ENCODE measurements at places on chromosomes 3 and 15. TPM values are rescaled to one million over a fixed set of nuclear protein-coding genes. Genes with fewer than 3 reads are reported as not detected.

Gene TMC3
- total RNA-seq = not detected

Gene ATP8B4
- 1.1 TPM for total RNA-seq

Gene KCNAB1
- 0.36 TPM for total RNA-seq

Gene CAV3
- total RNA-seq = not detected

Gene IQCH
- total RNA-seq = 4.7 TPM

Gene MINAR1
- 2.5 TPM for total RNA-seq

Gene GHSR
- not detected for total RNA-seq

Gene NDUFB4
- total RNA-seq = 40.7 TPM

Gene MST1
- total RNA-seq = 6.5 TPM

Gene CLRN1
- not detected for total RNA-seq

Gene SHC4
- total RNA-seq = 1.5 TPM

Gene MESP1
- under 0.01 TPM for total RNA-seq

Gene SOX14
- not detected for total RNA-seq

Gene SPTBN5
- 0.36 TPM for total RNA-seq

Gene C3orf49
- not detected for total RNA-seq

Gene CCDC13
- 0.72 TPM for total RNA-seq

Gene BNIP2
- total RNA-seq = 161 TPM

Gene PATL2
- 2.7 TPM for total RNA-seq

Gene GNB5
- 26.4 TPM for total RNA-seq

Gene RARRES1
- 19.5 TPM for total RNA-seq

Gene P2RY13
- not detected for total RNA-seq

Gene PODXL2
- total RNA-seq = 0.36 TPM

Gene COL6A6
- total RNA-seq = under 0.01 TPM

Gene DPPA2
- not detected for total RNA-seq

Gene LARP6
- total RNA-seq = 76.0 TPM

Gene ANKUB1
- not detected for total RNA-seq

Gene CCR8
- not detected for total RNA-seq

Gene POLQ
- total RNA-seq = 1.5 TPM

Gene NR2E3
- total RNA-seq = under 0.01 TPM

Gene PARP15
- 3.2 TPM for total RNA-seq

Gene ROPN1
- not detected for total RNA-seq

Gene COL7A1
- 12.7 TPM for total RNA-seq

Gene SMCO1
- total RNA-seq = not detected

Gene FETUB
- total RNA-seq = not detected

Gene SERPINI2
- total RNA-seq = not detected

Gene SLC49A4
- total RNA-seq = 41.8 TPM

Gene MAPKAPK3
- total RNA-seq = 66.6 TPM

Gene CCDC14
- total RNA-seq = 51.4 TPM

Gene DUOX1
- under 0.01 TPM for total RNA-seq

Gene MOBP
- total RNA-seq = not detected

Gene EXD1
- total RNA-seq = not detected

Gene BCL2A1
- 0.29 TPM for total RNA-seq

Gene DUSP7
- 12.7 TPM for total RNA-seq

Gene UMPS
- 21.8 TPM for total RNA-seq

Gene TRPM1
- under 0.01 TPM for total RNA-seq

Gene GRIP2
- total RNA-seq = 1.4 TPM

Gene PRSS50
- total RNA-seq = not detected

Gene FYCO1
- total RNA-seq = 25.0 TPM

Gene SLC12A1
- not detected for total RNA-seq

Gene LRRK1
- 15.2 TPM for total RNA-seq

Gene SPINK8
- not detected for total RNA-seq

Gene FBXL2
- total RNA-seq = 23.6 TPM

Gene EHHADH
- total RNA-seq = 3.2 TPM

Gene RPL29
- 862 TPM for total RNA-seq

Gene RUVBL1
- total RNA-seq = 41.6 TPM

Gene ERICH6
- total RNA-seq = under 0.01 TPM

Gene PLA2G4F
- not detected for total RNA-seq

Gene DRD3
- not detected for total RNA-seq

Gene PRR23C
- total RNA-seq = not detected

All from osteoblast (primary cell).